T-helper 17 cell (primary cell): ENCODE measurements at places on chromosomes 12 and 14. TPM values are rescaled to one million over a fixed set of nuclear protein-coding genes. Genes with fewer than 3 reads are reported as not detected.

Gene EXOC3L4
- total RNA-seq, result not detected

Gene CLEC14A
- total RNA-seq, result not detected

Gene HNRNPC
- 580 TPM for total RNA-seq

DNA sequence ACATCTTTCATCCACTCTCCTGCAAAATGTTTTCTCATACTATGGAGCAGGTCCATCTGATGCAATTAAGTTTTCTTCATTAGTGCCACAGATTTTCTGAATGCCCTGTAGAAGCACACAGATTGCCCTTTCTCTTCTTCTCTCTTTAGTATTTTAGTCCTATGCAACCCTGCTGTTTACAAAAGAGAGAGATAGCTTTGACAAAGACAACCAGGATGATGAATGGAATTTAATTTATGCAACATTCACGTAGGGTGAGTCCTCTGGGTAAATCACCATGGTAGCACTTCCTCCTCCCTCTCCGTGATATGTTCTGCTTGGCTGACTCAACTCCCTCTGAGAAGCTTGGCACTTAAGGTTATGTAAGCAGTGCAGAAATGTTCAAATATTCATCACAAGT, 400.9 kb upstream of the PDE3A start:
- no peaks in the 10 kb centered on the region for H3K36me3 ChIP-seq
- no peak for DNase-seq
- H3K27ac ChIP-seq, result no peak overlapping the region
- H3K4me3 ChIP-seq, result no peak overlapping the region
- H3K27me3 ChIP-seq, result no peaks in the 10 kb centered on the region
- no peaks in the 10 kb centered on the region for H3K4me1 ChIP-seq

Gene NEUROD4
- total RNA-seq, result not detected

- H3K4me3 ChIP-seq, result no peak overlapping the region
- peaks cover 8% of the 10 kb centered on the region for H3K4me1 ChIP-seq
- no peaks in the 10 kb centered on the region for H3K36me3 ChIP-seq
- no peak for DNase-seq
These were observed 59.5 kb upstream of the GTF2A1 start for GRCh38 chr14:81280136-81280791.

DNA sequence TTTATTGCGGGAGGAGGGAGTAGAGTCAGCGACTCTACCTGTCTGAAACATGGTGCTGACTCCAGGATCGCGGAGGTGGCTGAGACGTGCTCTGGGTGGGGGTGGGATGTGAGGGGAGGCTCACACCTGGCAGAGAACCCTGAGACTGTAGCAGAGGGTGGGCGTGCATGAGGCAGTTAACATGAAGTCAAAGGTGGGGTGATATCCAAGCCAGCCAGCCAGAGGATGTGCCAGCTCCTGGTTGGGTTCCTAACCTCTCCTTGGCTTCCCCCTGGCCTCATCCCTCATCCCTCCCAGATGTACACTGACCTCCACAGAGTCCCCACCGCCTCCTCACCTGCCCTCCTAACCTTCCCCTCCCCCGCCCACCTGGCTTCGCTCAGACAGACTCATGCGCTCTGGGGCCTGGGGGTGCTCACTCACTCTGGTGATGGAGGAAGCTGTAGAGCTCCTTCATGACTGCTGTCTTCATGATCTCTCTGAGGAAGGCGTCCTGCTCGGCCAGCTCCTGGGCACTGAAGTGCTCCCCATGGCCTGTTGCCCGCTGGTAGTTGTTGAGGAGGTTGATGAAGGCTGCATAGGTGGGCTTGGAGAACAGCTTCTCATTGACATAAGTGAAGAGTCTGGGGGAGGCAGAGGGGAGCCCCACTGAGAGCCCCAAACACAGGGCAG, 9.3 kb downstream of the ENDOU start:
- no peaks in the 10 kb centered on the region for H3K27me3 ChIP-seq
- no peaks in the 10 kb centered on the region for H3K36me3 ChIP-seq
- H3K27ac ChIP-seq, result peak overlapping the region; percentile 21
- H3K4me3 ChIP-seq, result no peak overlapping the region
- peaks cover 13% of the 10 kb centered on the region for H3K4me1 ChIP-seq
- DNase-seq, result no peak
